ENCODE measurements at places on chromosomes 2 and 18. TPM values are rescaled to one million over a fixed set of nuclear protein-coding genes. Genes with fewer than 3 reads are reported as not detected.

Gene SERPINB11
- total RNA-seq: not detected

Gene ST6GAL2
- total RNA-seq: 0.93 TPM

Gene TUBA4A
- 65.0 TPM for total RNA-seq

Gene ACMSD
- not detected for total RNA-seq
